Fibroblast of skin of abdomen (primary cell): ENCODE measurements at places on chromosomes 6 and 20.

- no peak for DNase-seq
Observed at GRCh38 chr6:72740135-72740534, 118.3 kb downstream of the KCNQ5 start.

- DNase-seq: peak; percentile 43
Observed at GRCh38 chr20:6595704-6596103, 171.8 kb upstream of the BMP2 start.

DNA sequence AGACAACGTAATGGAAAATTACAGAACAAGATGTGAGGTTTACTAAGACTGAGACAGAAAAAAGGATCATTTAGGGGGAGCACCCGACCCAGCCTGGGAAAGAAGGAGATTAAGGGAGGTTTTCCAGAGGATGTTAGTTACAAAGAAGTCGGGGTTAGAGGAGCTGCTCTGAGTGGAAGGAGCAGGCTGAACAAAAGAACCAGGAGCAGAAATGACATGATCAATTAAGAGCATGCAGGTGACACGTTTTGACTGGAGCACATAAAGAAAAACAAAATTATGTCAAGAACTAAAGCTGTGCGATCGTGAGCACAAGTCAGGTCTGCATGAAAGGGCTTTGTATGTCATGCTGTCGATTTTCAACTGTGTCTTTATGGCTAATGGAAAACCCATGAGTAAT is 417.3 kb upstream of the MARCKS start:
- DNase-seq: no peak

- DNase-seq: no peak
Observed at GRCh38 chr6:25558155-25558817, 93.7 kb upstream of the SCGN start.

- no peak for DNase-seq
Observed at GRCh38 chr6:31690231-31691077, 9.6 kb upstream of the LY6G5C start.

GRCh38 chr6:16474772-16475493 is 236.5 kb downstream of the GMPR start:
- DNase-seq: no peak

- no peak for DNase-seq
Observed at GRCh38 chr6:34095741-34096140, 50.1 kb downstream of the GRM4 start.

DNA sequence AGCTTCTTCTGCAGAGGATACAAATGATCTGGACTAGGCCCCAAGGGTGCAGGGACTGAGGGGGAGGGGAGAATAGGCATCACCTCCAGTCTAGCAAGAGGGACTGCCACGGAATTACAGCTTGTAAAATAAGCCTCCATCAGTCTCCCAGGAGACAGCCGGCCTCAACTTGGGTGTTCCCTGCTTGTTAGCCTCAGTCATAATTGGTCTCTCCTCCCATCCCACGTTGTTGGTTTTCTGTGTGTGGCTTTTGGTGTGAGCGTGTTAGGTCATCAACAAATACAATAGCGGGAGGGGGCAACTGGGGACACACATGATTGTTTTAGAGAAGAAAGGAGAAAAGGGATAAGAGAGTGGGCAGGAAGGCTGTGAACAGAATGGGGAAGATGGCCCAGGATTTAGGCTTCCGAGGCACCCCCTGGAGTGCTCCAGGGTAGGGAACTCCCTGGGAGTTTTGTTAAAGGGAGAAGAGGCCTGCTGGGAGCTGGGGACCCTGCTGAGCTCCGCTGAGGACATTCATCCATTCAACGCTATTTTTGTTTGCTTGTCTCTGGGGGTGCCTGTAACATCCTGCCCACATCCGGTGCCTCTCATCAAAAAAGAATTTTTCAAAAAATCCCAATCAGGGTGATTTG is 9.2 kb downstream of the FOXA2 start:
- DNase-seq: peak; percentile 16

DNA sequence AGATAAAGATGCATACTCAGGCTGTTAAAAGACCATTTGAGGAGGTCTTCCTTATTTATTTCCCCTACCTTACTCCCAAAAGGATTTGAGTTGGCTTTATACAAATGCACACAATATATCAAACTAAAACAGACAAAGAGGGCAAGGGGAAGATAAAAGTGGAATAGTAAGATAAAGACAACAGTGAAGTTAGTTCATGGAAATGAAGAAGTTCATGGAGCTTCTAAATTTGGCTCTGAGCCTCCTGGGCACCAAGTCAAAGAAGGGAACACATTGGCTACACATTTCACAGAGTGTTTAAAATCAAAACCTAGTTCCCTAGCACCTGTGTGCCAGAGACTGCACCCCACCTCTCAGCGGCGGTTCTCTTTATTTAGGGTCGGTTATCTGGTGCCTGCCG is 25.8 kb upstream of the ARMC2 start:
- DNase-seq: no peak

DNA sequence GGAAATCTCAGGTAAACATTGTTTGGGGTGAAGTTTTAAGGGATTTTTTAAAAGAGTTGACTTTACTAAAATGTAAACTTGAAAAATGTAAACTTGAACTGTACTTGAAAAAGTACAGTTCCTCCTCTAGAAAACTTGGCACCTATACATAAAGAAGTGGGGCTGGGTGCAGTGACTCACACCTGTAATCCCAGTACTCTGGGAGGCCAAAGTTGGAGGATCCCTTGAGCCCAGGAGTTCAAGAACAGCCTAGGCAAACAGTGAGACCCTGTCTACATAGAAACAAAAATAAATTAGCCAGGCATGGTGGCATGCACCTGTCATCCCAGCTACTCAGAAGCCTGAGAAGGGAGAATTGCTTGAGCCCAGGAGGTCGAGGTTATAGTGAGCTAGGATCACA is 7.2 kb downstream of the BTBD9 start:
- no peak for DNase-seq

DNA sequence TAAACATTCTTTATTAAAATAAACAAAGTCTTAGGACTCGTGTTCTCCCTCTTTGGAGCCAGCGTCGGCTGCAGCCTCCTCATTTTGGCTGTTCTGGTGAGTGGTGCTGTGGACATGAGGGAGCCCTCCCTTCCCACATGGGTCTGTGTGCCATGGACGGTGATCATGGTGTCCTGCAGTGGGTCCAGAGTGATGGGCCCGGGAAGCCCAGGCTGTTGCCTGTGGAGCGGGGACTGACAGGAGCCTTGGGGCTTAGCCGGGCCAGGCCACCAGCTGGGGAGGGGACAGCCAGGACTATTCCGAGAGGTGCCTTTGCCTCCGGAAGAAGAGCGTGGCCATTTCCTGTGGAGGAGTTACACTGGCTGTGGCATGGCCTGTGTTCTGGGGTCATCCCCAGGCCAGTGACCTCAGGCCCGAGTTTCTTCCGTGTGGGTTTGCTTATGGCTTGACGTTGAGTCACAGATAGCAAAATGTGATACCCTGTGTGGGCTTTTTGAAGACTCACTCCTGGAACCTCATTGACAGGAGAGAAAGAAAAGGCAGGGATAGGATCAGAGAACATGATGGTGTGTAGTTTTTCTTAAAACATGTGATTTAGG is 153.4 kb downstream of the DTNBP1 start:
- DNase-seq: no peak

DNA sequence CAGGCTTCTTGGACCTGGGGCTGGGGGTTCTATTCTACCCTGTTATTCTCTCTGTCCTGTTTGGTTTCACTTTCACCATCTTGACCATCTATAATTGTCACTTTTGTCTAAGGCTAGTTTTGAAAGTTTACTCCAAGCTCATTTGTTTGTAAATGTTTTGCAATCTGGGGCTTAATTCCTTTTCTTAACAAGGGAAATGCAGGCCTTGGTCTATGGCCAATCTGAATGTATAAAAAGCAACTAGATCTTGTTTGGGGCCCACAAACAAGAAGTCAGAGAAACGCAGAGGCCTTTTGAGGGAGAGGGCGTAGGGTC is 86.3 kb upstream of the PREP start:
- DNase-seq: no peak

GRCh38 chr6:139371421-139372203 is 2.8 kb downstream of the CITED2 start:
- no peak for DNase-seq

GRCh38 chr20:10318291-10319024 is 99.8 kb downstream of the SNAP25 start:
- DNase-seq: no peak

GRCh38 chr6:52328303-52328662 is 33.7 kb upstream of the PAQR8 start:
- DNase-seq: no peak

GRCh38 chr6:30998785-30999184 is 11.5 kb upstream of the MUC22 start:
- DNase-seq: no peak

DNA sequence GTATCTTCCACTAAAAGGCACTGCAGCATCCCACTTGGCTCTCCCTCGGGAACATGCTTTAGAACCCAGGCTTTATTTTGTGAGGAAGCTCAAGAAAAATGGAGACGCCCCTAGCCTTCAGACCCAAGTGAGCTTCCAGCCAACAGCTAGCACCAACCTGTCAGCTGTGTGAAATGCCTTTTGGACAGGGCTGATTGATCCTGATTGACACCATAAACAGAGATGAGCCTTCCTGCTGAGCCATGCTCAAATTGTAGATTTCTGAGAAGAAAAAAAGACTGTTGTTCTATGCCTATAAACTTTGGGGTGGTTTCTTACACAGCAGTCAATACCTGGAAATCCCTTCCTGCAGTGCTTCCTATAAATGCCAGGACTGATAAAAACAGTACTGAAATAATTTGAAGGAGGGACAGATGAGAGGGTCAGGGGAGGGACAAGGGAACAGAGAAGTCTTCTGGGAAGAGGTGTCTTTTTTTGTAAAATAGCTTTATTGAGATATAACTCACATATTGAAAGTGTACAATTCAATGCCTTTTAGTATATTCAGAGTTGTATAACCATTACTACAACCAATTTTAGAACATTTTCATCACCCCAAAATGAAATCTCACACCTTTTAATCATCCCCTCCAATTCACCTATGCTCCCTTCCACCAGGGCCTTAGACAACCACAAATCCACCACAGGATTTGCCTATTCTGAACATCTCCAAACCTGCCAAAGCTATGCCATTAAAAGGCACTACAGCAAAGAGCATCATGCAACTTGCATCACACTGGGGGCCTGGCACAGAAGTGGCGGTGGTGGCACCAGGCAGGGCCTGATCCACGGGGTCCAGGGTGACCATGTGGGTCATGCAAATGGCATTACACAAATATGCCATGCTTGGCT is 2.7 kb upstream of the STK4 start:
- no peak for DNase-seq

GRCh38 chr6:123830120-123830519 is 26.5 kb downstream of the NKAIN2 start:
- DNase-seq: no peak

GRCh38 chr6:105243487-105243886 is 63.7 kb upstream of the POPDC3 start:
- DNase-seq: no peak

GRCh38 chr6:168106633-168107005 is 27.6 kb upstream of the FRMD1 start:
- peak; percentile 35 for DNase-seq

DNA sequence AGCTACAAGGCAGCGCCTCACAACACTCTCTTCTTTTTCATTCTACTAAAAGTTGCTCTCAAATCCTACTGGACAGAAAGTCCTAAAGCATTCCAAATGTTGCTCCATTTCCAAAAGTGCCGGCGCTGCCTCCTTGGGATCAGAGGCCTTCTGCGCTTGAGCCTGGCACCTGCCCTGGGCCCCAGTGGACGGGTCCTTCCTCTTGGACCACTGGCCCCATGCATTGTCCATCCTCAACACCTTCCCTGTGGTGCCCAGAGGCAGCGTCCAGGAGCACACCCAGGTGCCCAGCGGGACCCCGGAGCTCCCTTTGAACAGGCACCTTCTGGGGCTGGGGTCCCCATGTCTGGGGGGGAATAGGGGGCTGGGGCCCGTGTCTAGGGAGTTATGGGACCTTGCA is 205.2 kb downstream of the ERMARD start:
- no peak for DNase-seq

GRCh38 chr20:38293491-38294065 is 10.4 kb upstream of the BPI start:
- peak; percentile 45 for DNase-seq

DNA sequence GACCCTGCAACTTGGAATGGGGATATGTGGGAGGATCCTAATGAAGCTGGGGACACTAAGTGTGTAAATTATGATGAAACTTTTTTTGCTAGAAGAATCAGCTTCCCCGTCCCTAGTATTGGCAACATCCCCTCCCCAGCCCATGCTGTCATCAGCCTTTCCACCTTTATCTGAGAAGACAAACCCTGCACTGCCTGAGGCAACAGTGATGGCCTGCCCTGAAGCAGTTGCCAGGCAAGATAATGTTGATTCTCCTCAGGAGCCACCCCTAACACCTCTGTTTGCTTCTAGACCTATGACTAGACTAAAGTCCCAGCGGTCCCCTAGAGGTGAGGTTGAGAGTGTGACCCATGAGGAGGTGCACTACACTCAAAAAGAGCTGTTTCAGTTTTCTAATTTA is 27.1 kb downstream of the MICA start:
- no peak for DNase-seq

DNA sequence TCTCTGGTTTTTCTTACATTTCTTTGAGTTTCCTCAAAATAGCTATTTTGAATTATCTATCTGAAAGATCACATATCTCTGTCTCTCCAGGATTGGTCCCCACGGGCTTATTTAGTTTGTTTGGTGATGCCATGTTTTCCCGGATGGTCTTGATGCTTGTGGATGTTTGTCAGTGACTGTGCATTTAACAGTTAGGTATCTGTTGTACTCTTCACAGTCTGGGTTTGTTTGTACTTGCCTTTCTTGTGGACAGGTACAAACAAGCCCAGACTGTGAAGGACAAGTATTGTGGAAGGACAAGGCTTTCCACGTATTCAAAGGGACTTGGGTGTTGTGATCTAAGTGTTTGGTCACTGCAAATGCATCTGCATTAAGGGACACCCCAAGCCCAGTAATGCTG is 49.9 kb upstream of the TOP1 start:
- DNase-seq: no peak

DNA sequence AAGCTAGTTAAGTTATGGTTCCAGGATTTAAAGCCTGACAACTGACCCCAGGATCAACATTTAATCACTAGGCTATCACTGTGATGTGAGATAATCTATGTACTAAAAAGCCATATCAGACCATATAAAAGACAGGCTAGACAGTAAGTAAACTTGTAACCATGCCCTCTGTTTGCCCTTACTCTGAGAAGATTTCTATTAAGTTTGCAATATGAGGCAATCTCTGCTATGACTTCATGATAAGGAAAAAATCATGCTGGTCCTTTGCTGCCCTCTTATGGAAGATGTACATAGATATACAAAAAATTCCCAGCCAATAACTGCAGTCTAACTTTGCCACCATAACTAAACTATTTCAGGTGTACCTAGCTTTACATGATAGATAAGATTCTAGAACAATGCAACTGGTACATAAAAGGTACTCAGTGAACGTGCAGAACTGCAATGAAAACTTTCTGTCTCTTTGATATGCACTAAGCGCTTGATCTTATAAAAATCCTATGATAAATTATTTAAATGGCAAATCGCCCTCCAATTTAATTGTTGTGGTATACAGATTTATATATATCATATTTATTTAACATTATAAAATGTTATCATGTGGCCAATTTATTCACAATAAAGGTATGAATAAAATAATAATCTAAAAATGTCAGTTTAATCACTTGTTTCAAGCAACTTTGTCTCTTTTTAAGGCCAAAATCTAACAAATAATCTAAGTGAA is 70.5 kb downstream of the FAM217A start:
- peak; percentile 84 for DNase-seq
